Spinal cord (tissue), 10 donors: ENCODE measurements at places on chromosomes 1 and 21.

DNA sequence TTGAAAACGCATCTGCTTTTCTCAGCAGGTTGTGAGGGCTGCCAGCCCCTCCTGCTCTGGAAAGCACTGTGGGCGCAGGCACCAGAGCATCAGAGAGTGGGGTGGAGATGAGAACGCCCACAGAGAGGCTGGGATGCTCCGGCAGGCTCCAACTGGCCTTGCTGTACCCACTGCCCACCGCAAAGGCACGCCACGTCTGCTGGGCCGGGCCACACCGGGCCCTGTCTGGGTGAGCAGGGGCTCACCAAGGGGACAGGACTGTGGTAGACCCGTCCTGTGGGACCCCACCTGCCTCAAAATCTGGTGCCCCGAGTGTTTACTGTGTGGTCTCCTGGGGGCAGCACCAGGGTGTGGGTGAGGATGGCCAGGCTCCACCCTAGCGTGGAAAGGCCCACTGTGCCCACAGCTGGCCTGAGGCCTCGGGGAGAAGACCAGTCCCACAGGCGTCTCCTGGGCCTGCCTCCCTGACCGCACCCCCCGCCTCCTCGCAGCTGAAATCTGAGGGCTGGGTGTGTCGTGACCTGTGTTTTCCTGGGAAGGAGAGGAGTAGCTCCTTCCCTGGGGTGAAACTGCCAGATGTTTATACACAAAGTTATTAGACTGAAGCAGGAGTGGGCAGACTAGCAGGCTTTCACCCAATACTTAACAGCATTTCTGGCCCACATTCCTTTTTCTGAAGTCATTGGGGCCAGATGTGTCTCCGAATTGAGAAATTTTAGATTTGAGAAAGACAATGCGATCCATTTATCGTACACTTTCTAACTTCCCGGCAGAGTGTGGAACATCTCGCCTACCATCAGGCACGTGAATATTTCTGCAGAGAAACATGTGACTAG, 53.8 kb downstream of the STUM start:
- DNase-seq: no peak

- peak; percentile 17 for DNase-seq
Measured at GRCh38 chr1:240027059-240027462, 64.6 kb upstream of the FMN2 start.

- no peak for DNase-seq
Measured at GRCh38 chr21:39221282-39221996, 38.2 kb upstream of the PSMG1 start.

DNA sequence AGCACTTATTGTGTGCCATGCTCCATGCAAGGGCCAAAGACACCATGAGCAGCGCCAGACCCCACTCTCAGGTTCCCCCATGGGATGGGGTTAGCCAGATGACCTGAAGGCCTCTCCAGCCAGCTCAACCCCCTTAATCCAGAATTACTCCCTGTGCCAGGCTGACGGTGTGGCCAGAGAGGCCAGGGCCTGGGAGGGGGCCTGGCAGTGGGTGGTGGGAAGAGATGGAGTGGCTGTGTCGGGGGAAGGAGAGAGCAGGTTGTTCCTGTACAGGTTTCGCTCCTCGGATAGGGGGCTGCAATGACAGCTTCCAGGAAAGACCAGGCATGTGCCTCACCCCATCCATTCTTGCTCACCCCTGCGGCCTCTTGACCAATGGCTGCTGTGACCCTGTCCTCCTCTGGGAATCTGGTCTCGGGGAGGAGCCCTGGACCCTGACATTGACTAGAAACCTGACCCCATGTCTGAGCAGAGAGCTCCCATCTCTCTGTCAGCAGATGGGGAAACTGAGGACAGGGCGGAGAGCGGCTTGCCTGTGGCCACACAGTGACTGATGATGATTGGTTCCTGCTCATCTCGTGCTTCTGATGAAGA, 345.3 kb downstream of the MATN1 start:
- DNase-seq: no peak

- DNase-seq: no peak
Measured at GRCh38 chr1:18282851-18283600, 175.4 kb downstream of the IGSF21 start.

GRCh38 chr1:12143631-12144155, 23.1 kb upstream of the TNFRSF1B start:
- no peak for DNase-seq

DNA sequence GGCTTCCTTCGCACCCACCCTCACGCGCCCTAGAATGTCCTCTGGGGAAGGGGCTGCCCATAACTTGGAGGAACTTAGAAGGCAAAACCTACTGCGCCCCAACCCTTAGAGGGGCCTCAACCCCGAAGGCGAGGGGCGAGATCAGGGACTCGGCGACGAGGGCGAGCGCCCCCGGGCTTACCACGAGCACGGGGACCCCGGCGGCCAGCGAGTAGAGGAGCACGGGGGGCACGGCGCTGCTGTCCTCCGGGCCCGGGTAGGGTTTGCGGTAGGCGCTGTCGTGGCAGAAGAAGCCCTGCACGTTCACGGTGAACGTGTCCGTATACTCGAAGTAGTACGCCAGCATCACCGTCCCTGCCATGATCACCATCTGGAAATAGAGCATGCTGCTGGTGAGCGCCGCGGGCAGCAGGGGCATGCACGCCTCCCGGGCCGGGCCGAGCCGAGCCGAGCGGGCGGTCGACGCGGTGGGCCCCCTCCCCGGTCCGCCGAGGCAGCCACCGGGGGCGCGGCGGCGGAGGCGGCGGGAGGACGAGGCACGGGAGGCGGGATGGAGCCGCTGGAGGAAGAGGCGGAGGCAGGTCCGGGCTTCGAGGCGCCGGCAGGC, 304 bp downstream of the PLPPR5 start:
- peak; percentile 24 for DNase-seq

DNA sequence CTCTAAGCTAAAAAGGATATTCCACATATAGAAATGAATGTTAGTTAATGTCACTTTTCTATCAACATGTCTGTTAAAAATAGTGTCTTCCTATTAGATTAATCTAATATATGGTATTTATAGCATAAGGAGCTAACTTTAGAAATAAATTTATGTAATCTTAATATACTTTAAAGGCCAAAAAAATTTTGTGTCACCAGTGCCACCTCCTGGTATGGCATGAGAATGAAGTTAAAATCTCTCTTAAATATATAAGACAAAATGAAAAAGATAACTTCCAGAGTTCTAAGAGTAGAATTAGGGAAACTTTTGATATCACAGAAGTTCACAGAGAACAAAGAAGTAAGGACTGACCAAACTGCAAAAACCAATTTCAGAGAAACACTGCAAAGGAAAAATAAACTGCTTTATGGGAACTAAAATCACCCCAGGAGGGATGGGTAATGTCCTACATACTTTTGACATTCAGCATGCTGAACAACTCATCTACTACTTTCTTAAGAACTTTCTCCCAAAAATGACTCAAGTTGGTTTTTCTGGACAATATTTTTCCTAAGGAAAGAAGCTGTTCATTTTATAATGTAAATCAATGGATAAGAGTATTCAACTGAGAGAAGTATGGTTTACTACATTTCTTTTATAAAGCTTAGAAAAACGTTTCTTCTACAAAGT, 82.8 kb downstream of the TRIM33 start:
- DNase-seq: peak; percentile 4

GRCh38 chr21:16125274-16125673, 395.5 kb downstream of the USP25 start:
- no peak for DNase-seq

DNA sequence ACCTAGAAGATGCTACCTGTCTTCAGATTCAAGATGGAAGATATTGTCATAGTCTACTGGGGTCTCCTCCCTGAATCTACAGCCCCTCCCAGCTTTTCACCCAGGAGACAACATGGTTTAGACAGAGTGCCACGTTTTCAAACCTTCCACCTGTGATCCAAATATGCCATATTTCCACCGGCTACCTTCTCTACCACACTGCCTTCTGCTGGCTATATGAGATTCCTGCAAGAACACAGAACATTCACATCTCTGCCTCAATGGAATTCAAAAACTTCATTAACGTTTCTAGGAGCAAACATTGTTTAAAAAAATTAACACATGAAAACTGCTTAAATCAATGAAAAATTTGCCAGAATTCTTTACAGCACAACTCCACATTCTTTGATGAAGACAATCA, 12.9 kb upstream of the LELP1 start:
- no peak for DNase-seq

DNA sequence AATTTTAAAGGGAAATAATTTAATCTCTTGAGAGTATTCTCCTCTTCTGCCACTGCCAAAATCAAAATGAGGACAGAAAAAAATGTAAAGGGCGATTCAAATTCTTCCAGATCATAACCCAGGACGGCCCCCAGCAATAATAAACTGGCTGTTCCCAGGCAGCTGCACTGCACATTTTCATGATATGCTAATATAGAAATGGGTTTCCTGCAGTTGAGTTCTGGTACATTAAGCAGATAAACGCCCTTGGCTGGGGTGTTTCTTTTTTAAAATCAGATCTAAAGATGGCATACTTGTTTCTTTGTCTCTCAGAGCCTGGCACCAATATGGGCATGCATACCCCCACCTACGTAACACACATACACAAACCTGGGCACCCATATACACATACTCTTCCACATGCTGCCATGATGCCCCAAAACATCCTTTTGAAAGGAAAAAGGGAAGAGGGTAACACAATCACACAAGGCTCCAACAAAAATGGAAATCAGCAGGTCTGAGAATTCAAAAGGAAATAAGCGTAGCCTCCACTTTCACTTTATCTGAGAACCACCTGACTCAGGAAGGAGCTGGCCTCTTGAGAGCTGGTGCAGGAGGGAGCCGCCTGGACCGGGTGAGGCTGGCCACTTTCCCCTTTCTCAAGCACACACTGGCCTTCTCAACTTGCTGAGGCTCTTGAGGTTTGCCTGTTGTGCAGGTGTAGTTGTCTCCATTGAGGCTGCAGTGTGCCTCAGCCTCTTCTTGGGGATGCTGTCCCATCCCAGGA, 653.4 kb downstream of the KIF26B start:
- DNase-seq: peak; percentile 86

DNA sequence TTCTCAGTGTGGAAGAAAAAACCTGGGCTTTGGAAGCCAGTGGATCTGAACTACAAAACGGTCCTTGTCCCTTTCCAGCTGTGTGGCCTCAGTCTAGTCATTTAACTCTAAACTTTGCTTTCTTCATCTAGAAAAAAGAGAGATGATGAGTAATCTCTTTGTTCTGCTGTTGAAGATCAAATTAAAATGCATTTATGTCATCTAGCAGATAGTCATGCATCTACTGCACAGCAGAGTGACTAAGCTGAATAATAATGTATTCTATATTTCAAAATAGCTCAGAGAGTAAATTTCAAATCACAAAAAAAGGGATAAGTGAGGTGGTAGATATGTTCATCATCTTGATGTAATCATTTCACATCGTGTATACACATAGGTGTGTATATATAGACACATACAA, 473.2 kb downstream of the DSCAM start:
- no peak for DNase-seq

- no peak for DNase-seq
Measured at GRCh38 chr1:63602629-63603028, 9.4 kb downstream of the PGM1 start.

DNA sequence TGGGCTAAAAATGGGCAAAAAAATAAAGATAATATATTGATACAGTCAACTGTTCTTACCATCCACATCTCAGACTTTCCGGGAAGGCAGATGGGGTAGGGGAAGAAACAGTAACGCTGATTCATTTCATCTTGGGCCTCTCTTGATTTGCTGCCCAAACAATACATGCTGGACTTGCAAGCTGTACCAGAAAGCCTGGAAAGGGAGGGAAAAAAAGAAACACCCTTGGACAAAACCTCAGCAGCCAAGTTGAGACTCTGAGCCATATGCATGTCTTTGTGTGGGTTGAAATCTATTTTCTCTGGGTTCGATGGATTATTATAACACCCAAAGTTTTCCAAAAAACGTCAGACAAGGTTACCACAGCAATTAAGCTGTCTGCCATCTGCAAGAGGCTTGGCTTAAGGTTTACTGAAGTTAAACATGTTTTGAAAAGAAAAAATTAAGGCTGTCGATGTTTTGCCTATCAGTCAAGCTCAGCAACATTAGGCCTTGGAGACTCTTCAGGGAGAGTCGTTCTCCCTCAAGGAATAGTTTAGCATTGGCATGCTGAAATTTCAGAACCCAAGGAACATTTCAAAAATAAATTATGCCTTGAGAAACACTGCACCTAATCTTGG, 71.2 kb downstream of the PSMG1 start:
- no peak for DNase-seq

GRCh38 chr1:15963363-15963967, 12.4 kb downstream of the ZBTB17 start:
- DNase-seq: no peak

DNA sequence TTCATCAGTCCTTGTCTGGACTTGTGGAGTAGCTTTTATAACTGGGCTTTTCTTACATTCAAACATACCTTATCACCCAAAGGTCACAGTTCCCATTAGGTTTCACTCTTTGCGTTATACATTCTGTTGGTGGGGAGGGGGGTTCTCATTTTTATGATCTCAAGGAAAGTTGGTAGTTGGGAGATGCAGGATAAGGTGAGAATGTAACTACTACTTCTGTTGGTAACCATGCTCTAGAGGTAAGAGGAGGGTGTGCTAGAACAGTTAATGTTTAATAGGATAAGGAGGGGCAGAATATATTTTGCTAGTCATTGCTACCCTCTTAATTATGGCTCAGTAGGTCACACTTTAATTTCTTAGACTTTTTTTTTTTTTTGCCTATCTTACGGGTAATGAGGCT, 10.7 kb downstream of the YBX1 start:
- DNase-seq: no peak

DNA sequence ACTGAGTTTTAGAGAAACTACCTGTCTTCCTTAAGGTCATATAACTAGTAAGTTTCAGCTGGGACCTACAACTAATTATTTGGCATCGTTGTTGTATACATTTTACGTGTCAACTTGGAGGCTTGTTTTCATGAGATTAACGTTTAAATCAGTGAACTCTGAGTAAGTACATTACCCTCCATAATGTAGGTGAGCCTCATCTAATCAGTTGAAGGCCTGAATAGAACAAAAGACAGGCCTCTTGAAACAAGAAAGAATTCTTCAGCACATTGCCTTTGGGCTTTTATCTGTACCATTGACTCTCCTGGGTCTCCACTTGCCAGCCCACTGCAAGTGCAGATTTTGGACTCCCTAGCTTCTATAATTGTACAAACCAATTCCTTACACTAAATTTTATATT, 364.6 kb downstream of the ADGRL2 start:
- DNase-seq: no peak

DNA sequence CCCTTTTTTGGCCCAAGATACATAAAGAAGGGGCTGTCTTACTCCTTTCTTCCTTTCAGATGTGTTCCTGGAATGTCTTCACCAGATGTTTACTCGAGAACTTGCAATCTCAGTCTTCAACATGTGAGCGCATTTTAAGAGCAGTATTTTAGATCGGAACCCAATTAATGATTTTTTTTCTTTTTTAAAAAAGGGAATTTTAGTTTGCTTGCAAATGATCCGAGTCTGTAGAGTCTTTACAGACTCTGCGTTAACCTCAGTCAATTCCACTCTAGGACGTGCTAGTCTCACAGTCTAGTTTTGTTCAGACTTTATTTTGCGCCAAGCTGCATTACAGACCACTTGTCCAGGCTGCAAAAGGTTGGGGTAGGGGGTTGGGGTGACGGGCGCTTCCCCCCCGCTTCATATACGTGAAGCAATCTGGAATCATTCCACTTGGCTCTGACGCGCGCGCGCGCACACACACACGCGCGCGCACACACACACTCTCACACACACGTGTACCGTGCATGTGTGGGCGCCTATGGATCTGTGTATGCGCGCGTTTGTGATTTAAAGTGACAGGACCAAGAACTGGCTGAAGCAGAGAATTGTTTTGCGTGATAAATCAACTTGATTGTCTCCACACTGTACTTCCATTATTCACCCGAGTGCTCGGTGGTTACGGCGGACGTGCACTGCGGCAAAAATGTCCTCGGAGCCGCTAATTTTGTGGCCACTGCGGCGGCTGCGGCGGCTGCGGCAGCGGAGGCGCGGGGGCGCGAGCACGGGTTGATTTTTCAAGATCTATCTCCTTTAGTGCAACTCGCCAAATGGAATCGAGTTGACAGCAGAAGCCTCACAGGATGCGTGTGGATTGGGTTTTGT, 25.6 kb upstream of the NFIA start:
- DNase-seq: no peak
